Caki2 (cell line): ENCODE measurements at places on chromosomes 2 and 18.

GRCh38 chr2:183605440-183605839, 481.2 kb downstream of the NUP35 start:
- DNase-seq = no peak

DNA sequence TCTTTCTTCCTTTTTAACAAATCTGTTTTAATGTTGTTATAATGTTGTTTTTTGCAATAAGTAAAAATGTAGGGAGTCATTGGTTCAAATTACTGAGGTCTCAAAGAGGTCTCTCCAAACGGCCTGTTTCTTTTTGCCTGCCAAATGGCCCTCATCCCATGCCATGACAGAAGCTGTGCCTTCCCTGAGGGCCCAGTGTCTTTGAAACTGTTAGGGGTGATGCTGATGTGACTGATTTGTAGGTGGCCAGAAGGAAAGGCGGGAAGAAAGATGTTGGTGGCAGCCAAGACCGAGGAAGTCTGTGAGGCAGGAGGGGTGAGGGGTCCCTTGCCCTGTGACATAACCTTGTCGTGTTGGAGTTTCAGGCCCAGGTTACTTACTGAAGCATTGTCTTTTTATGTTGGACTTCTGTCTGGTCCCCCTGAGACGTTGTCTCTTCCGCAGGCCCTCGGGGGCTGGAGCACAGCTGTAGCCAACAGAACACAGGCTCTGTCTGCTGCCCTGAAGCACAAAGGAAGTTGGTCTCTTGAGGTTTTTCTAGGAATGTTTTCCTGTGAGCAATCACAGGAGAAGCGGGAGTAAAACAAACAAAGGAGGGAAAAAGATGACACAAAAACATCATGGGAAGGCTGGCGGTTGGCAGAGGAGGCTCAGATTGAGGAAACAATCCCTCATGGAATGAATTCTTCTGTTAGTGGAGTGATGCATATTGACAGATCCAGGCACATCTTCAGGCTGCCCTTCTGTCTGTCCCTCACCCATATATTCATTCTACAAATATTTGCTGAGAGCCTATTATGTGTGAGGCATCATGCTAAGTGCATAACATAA, 4.9 kb upstream of the ST3GAL5 start:
- DNase-seq = peak; percentile 77

GRCh38 chr18:56873441-56874140, 222.4 kb downstream of the WDR7 start:
- DNase-seq = no peak

GRCh38 chr2:145644820-145645302, 1124.9 kb upstream of the ZEB2 start:
- no peak for DNase-seq

- no peak for DNase-seq
Measured at GRCh38 chr18:21894619-21895367, 154.2 kb downstream of the MIB1 start.

- DNase-seq = peak; percentile 78
Measured at GRCh38 chr2:208013285-208014178, 11.8 kb downstream of the PLEKHM3 start.

GRCh38 chr2:145199042-145199441, 679.1 kb upstream of the ZEB2 start:
- DNase-seq = peak; percentile 51

- no peak for DNase-seq
Measured at GRCh38 chr2:27275211-27276150, at the start of gene DNAJC5G. TSS of gene DNAJC5G (plus strand) at chr2:27275433. CDS start at chr2:27276729, 1,296 bp downstream.

GRCh38 chr18:62037989-62038778, 145.4 kb upstream of the RNF152 start:
- no peak for DNase-seq

GRCh38 chr18:59690186-59690982, 6.8 kb downstream of the CCBE1 start:
- DNase-seq = no peak

- no peak for DNase-seq
Measured at GRCh38 chr2:110977403-110977802, 143.3 kb upstream of the BCL2L11 start.

DNA sequence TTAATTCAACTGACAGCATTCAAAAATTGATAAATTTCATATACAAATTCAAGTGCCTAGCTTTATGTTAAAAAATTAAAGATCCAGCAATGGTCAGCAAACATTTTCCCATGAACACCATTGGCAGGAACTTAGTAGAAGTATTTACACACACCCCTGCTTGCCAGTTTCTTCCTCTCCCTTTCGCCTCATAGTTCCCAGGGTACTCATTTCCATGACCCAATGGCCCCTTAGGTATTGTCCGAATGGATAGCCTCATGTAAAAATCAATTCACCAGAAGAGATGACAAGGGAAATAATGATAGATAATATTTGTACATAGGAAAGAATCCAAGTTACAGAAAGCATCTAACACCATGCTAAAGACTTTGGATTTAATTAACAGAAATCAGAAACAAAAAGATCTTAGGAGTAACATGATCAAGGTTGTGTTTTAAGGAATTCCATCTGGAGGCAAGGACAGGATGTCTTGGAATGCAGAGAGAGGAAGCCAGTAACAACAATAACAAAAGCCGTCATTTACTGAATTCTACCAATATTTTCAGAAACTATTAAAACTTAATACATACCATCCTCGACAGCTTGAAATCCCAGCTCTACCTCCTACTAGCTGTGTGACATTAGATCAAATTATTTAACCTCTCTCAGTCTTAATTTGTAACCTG, 423.0 kb downstream of the IRS1 start:
- no peak for DNase-seq

DNA sequence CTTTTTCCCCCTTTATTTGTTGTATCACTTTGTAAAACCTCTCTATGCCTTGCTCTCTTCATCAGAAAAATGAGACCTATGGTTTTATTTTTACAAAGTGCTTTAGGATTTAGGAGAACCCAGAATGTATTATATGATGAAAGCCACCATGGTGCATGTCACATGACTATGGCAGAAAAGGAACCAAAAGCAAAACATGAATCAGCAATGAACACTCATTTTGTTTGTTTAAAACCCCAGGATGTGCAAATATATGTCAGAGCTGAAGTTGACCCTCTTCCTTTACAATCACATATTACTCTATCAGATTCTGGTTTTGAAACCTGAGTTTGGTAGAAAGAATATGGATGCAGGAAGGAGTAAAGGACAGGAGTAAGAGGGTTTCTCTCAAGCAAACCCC, 70.0 kb downstream of the FIGN start:
- DNase-seq = peak; percentile 46

GRCh38 chr2:127407091-127407490, 11.1 kb upstream of the PROC start:
- no peak for DNase-seq

DNA sequence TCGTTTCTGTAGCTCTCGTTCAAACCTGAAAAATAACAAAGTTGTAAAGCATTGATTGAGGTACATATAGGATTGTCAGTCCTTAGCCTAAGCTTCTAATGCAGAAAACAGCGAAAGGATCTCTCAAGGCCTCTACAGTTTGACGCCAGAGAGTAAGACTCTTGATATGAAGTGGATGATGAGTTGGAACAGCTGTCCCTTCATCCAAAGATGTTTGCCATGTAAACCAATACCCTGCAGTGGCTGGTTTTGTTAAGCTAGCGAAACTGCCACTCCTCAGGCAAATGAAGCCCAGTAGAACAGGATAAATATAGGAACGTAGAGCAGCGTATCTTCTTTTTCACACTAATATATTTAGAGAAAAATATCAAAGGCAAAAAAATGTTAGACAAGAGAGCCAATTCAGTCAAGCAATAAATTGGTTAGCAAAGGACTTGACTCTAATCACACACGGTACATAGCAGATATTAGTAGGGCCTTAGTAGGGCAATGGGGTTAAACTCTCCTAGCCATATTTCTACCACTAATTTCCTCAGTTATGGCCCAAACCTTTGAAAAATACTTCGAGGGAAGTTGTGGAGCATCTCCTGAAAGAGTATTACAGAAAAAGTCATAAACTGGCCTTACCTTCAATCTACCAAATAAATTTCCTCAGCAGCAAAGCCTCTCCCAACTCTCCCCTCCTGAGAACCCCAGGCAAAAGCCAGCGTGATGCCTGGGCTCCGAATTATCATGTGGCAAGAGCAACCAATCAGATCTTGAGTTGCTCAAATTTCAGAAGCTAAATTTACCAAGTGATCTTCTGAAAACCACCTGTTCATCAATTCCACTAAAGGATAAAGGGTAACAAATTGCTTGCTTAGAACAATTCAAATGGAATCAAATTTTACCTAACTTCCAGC, at the start of gene NEB:
Gene NEB, minus strand, starts transcription at position 706 of the 902 bp plus-strand sequence. CDS start 1,320 bp downstream, outside the sequence.
- no peak for DNase-seq

- DNase-seq = no peak
Measured at GRCh38 chr2:171972329-171972982, 27.3 kb upstream of the METAP1D start.

GRCh38 chr2:101827246-101827645, 129.7 kb downstream of the MAP4K4 start:
- peak; percentile 70 for DNase-seq

DNA sequence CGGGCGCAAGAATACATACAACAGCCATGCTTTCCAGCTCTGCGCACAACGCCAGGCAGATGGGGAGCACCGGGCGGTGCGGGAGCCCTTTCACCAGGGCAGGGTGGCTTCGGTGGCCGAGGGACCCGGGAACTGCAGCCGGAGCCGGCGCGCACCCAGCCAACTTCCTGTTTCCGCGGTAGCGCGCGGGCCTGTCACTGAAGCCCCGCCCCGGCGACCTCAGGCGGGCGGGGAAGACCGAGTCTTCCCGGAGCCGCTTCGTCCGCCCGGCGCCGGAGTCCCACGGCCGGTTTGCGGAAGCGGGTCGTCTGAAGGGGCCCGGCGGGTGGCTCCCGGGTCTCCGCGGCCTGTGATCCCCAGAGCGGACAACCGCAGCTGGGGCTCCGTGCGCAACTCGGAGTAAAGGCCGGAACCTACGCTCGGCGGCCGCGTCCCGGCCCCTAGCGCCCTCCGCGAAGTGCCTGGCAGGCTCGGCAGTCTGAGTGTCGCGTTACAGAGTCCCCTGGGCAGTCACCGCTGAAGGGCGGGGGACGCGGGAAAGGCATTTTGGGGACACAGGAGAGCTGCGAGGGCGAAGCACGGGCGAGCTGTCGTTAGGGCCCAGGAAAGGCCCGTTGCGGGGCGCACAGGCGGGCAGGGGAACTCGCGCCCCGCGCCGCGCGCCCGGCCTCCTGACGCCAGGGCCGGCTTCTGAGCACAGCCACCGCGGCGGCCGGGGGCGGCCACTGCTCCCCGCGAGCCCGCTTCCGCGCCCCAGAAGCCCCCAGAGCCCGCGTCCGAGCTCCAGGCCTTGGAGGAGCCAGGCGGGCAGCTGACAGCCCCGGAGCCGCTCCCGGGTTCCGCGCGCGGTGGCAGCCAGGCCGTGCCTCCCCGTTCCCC, at the start of gene MPPE1:
Gene MPPE1, minus strand, starts transcription at position 136 of the 879 bp plus-strand sequence. CDS start 11,053 bp downstream, outside the sequence.
- DNase-seq = peak; percentile 85

GRCh38 chr2:128981353-128981752, 662.7 kb upstream of the HS6ST1 start:
- no peak for DNase-seq

GRCh38 chr2:241339839-241340630, 16.1 kb upstream of the FARP2 start:
- DNase-seq = no peak

GRCh38 chr18:78913395-78913794, 66.2 kb upstream of the SALL3 start:
- no peak for DNase-seq

DNA sequence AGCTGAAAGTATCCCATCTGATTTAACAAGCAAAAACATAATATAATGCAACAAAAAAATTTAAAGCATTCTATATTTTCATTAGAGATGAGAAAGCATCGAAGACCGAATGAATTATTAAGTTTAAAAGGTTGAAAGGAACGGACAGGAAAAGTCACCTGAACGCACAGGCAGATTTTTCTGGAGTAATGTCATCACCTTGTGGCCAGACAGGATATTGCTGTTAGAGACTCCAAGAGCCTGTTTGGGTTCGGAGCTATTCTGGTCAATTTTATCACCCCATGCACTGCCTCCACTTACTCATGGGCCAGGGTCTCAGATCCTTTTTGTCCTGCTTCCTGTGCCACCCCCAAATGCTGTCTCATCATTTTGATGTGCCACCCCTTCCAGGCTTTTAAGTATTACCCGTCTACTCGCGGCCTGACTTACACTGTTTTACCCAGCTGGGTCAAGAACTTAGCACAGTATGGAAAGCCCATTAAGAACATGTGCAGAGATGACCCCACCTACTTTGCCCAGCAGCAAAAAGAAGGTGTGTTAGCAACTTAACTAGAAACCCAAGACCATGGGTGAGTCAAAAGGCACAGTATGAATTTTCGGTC, 27.3 kb downstream of the GKN2 start:
- peak; percentile 30 for DNase-seq

- DNase-seq = no peak
Measured at GRCh38 chr2:192487636-192488035, 292.9 kb upstream of the TMEFF2 start.

DNA sequence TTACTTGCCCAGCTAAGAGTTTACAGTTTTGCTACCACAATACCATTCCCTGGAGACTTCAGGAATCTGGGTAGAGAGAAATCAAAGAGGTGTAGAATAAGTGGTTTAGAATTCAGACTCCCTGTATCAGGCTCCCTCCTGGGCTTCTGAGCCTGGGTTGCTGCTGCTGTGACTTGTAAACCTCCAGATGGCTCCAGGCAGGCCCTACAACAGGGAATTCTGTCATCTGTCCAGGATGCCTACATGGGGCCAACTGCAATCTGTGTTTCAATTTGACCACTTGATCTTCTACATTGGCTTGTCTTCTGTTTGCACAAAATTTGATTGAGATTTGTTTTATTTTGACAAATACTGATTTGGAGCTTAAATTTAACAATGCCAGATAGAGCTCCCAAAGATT, 183.9 kb downstream of the RAD51AP2 start:
- no peak for DNase-seq

- no peak for DNase-seq
Measured at GRCh38 chr2:83695037-83695436, 764.0 kb downstream of the SUCLG1 start.

GRCh38 chr2:217223222-217223930, 363.5 kb upstream of the TNP1 start:
- DNase-seq = peak; percentile 38

- DNase-seq = peak; percentile 21
Measured at GRCh38 chr2:71530641-71531332, 77.4 kb downstream of the DYSF start.

DNA sequence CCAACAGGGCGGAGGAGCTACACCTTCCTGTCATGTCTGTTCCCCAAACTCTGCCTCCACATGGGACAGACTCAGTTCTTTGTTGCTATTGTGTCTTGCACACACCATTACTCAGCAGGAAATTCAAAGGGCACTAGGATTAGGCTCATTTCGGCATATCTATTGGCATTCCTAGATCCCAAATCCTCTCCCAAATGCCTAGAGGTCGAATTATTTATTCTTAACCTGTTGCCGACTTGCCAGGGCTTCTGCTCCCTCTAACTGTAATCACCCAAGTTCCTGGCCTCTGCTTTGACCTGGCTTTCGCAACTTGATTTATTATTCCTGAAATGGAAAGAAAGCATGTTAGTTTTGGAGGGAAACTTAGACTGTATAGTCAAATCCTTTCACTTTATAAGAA, 67.8 kb upstream of the ST6GAL2 start:
- no peak for DNase-seq
